ENCODE measurements at places on chromosomes 7 and 10.

DNA sequence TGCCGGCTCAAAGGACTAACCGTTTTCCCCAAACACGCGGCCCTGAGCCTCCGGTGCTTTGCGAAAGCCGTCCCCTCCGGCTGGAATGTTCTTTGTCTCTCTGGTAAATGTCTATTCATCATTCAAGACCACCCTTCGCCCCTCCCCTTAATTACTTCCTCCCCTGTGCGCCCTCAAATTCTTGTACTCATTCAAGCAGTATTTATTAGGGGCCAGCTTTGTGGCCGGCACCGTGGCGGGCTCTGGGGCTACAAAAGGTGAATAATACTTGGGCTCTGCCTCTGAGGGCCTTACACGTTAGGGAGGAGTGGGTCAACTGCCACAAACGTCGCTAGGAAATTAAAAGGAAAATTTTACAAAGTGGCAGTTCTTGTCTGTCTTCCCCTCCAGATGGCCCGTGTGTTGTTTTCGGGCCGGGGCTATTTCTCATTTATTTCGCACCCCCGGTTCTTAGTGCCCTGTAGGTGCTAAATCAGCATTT is 1.5 kb upstream of the MEST start:
- DNase-seq, result no peak

- DNase-seq, result no peak
Measured at GRCh38 chr10:3636356-3637181, 148.4 kb downstream of the KLF6 start.

DNA sequence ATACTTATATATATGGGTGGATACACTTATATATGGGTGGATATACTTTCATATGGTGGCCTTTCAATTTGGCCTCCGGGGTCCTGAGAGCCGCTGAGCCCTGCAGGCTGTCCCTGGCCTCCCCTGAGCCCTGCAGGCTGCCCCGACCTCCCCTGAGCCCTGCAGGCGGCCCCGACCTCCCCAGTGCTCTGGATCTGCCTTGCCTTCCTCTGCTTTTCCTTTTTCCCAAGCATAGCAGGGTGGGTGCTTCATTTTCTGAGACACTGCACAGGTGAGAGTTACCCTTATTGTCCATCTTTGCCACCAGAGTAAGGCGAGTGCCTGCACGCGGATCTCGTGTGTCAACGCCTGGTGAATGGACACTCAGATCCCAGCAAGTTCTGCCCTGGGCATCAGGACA is 106.6 kb downstream of the VIPR2 start:
- DNase-seq, result no peak

GRCh38 chr7:82375713-82376112 is 67.9 kb downstream of the CACNA2D1 start:
- DNase-seq, result no peak

DNA sequence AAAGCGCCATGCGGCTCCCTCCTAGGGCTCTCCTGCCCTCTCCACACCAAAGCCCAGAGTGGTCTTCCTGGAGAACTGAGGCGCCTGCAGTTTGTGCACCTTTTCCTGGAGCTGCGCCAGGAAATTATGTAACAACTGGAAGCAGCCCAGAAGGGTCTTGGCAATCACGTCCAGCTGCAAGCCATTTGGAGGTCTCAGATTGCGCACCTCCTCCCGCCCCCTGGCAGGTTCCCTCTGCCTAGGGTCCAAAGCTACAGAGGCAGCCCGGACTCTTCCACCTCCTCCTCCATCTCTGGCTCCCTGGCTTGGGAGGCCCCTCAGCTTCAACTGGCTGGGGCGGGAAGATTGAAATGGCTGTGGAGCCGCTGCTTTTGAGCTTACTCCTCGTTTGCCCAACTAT is 34.0 kb upstream of the SFTPD start:
- DNase-seq, result no peak

DNA sequence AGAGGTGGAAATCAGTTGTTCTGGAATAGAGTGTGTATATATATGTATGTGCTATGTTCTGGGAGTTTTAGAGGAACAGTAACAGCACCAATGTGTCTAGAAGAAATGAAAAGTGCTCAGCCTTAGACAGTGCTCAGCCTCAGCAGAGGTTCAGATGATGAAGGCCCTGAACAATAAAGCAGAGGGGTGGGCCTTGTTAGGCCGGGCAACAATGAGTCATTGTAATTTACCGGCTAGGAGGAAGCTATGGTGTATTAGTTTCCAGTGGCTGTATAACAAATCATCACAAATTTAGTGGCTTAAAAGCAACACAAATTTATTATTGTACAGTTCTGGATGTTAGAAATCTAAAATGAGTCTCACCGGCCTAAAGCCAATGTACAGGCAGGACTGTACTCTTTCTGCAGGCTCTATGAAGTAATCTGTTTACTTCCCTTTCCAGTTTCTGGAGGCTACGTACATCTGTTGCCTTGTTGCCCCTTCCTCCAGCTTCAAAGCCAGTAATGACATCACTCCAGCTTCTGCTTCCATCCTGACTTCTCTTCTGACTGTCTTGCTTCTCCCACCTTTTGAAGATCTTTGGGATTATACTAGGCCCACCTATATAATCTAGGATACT is 84.6 kb downstream of the CH25H start:
- DNase-seq, result no peak

DNA sequence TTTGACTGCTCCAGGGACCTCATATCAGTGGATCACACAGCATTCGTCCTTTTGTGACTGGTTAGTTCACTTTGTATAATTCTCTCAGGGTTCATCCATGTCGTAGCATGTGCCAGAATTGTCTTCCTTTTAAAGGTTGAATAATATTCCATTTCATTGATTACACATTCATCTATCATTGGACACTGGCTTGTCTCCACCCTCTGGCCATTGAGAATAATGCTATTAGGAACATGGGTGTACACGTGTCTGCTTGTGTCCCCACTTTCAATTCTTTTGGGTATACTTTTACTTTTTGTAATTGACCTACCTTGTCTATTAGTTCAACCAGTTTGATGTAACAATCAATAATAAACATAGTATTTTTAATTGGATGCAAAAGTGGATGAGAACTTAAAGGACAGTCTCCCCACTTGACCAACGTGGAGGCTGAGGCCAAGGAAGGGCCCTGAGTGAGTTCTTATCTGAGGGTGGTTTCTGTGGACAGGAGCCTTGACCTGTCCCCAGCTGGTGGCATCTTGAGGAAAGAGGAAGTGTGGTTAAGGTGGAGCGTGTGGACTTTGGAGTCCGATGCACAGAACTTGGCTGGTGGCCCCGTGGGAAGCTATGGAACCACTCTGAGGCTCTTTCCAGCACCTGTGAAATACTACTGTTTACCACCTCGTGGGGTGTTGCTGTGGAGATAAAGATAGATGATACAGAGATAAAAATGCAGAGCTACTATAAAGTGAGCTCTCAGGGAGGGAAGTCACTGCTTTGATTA is 16.6 kb downstream of the WDFY4 start:
- no peak for DNase-seq

DNA sequence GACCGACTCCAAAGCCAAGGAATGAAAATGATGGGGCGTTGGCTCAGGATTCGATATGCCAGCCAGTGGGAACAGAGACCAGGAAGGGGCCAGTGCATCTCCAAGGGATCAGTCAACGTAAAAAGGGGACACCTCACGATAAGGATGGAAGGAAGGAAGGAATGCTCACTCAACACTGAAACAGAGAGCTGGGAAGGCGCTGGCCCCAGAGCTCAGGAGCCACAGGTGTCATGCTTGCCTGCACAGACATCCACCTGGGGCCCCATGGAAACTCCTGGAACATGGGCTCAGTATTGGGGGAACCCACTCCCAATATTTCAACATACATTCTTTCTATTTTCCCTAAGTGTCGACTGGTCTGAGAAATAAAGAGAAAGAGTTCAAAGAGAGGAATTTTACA is 5.3 kb downstream of the MMRN2 start:
- no peak for DNase-seq

DNA sequence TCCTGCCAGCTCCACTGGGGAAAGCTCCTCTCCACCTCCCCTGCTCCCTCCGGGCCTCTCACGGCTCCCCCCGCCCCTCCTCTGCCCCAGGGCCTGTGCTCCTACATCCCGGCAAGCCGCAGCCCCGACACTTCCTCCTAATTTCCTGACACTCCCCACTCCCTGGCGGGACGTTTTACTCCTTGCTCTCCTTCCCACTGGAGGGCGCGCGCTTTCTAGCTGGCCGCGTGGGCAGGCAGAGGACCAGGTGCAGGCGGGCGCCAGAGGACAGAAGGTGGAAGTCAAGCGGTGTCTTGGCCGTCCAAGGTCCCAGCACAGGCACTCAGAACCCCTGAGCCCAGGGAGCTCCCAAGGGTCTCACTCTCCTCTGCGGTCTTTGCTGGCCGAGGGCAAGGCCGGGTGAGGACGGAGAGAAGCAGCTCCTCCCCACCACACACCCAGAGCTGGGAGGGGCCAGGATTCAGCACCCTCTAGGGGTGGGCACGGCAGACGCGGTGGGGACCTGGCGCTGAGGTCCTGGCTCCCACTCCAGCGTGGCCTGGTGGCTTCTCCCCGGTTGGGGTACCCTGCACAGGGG is 19.1 kb downstream of the ADAM8 start:
- peak; percentile 39 for DNase-seq

DNA sequence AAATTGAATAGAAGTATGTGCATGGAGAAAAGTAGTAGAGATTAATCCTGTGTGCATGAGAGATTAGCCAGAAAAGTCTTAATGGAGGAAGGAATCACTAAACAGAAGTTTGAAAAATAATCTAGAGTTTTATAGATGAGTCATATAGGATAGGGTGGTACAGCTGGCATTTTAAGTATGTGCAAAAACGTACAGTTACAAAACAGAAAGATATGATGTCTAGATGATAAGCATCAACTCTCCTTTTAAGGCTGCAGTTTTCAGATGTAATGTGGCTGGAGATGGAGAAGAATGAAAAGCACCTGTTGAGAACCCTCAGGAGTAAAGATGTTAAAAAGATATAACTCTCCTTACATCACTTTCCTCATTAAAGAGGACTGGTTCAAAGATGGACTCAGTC is 271.3 kb downstream of the STK31 start:
- DNase-seq, result no peak

GRCh38 chr10:72335394-72336258 is 19.1 kb downstream of the DNAJB12 start:
- DNase-seq, result peak; percentile 29

DNA sequence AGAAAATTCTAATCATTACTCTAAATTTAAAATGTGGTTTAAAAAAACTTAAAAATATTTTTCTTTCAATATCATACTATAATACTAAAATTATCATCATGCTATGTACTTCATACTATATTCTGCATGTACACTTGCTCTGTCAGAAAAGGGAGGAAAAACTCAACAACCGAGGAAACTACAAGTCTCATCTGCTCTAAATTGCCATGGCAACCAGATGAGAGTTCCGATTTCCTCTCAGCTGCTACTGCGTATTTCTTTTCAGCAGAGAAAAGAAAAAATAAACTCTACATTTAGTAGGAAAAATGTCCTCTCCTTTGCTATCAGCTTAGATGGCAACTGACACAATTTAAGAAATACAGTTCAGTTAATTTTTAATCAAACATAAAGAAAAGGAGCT is 178.9 kb downstream of the SRPK2 start:
- no peak for DNase-seq

DNA sequence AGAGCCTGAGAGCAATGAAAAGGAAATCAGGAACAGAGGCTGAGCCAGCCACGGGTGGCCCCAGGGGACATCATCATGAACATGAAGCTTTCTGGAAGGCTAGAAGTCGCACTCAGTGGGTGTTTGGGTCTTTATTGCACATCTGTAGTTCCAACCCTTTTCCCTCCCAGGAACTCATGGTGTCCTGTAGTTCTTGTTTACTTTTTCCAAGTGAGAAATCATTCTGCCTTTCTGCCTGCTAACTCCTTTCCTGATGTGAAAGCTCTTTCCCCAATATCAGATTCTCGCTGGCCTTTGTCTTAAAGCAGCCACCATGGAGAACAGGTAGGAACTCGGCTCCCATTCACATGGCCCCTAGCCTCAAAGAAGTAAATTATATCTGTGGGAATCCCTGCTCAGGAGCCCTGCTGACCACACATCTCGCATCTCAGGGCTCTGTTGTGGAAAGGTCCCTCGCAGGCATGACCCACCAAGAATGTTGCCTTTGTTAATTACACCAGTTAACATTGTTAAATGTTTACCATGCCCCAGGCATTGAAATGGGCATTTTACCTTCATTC is 542.7 kb downstream of the TNS3 start:
- DNase-seq, result no peak

- DNase-seq, result no peak
Measured at GRCh38 chr7:135208102-135208793, 3.1 kb downstream of the WDR91 start.

DNA sequence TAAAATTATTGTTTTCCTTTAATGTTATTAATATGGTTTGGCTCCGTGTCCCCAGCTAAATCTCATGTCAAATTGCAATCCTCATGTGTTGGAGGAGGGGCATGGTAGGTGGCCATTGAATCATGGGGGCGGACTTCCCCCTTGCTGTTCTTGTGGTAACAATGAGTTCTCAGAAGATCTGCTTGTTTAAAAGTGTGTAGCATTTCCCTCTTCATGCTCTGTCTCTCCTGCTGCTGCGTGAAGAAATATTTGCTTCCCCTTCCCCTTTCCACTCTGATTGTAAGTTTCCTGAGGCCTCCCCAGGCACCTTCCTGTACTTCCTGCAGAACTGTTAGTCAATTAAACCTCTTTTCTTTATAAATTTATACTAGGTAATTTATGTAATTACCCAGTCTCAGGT is 27.5 kb downstream of the VIM start:
- no peak for DNase-seq

DNA sequence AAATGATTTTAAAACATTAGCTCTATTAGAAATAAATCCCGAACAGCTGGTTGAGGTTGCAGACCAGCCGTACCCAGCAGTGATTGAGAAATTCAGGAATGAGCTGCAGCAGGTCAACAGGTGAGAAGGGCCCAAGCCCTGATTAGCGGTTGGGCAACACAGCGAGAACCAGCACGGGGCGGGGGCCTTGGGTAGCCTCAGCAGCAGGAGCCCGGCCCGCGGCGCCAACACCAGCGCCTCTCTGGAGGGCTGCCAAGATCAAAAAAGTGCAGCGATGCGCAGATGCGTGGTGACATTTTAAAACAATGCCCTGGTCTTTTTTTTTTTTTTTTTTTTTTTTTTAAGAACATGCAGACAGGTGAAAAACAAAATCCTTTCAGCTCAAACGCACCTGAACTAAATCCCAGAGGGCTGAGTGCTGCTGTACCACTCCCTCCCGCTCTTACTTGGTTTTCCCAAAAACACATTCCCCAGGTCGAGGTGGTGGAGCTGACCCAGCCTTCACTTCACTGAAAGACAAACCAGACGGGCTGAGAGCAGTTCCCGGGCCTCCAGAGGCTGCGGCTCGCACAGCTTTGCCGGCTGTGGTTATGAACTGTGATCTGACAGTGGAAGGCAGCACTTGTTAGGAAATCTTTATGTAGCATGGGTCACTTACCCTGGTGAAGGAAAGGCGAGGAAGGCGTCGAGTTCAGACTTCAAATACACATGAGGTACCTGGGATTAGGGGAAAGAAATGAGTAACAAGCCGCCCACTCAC is 579.4 kb downstream of the SDK1 start:
- no peak for DNase-seq

- DNase-seq, result no peak
Measured at GRCh38 chr7:41773756-41774155, 70.9 kb upstream of the INHBA start.

All from stimulated activated CD4-positive, alpha-beta T cell treated with anti-CD3 and anti-CD28 coated beads, Interleukin-2, amount 100 ng/mL, for 24 hours (primary cell).